ENCODE measurements at places on chromosomes 13 and 19. TPM values are rescaled to one million over a fixed set of nuclear protein-coding genes. Genes with fewer than 3 reads are reported as not detected.

The IGFL1 gene
- not detected for total RNA-seq

The PGLYRP1 gene
- not detected for total RNA-seq

DNA sequence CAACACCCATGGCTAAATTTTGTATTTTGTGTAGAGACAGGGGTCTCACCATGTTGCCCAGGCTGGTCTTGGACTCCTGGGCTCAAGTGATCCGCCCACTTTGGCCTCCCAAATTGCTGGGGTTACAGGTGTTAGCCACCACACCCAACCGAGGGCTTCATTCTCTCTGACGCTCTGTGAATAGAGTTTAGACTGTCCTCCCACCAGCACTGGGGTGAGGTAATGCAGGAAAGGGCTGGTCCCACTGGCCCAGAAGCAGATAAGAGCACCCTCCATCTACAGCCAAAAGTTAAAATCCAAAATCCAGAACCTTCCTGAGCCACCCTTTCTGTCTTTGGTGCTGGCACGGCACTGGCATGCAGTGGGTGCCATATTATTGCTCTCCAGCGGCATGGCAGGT lies 31.8 kb upstream of the HOMER3 start:
- no peak for DNase-seq

The CGB7 gene
- not detected for total RNA-seq

DNA sequence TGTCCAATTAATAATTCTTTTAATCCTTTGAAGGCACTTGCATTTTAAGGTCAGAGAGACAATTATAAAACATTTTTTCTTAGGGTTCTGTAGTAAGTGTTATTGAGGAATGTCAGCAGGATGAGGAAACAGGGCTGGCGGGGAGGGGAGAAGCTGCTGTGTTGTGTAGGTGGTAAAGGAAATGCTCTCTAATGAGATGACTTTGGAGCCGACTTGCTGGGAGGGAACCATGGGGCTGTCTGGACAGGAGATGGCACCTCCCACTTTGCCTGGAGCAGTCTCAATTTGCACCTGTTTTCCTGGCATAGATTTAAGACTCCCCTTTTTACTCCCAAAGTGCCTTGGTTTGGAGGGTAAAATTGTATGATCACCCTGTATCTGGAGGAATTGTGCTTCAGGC lies 230.4 kb downstream of the ATP8A2 start:
- DNase-seq: no peak

DNA sequence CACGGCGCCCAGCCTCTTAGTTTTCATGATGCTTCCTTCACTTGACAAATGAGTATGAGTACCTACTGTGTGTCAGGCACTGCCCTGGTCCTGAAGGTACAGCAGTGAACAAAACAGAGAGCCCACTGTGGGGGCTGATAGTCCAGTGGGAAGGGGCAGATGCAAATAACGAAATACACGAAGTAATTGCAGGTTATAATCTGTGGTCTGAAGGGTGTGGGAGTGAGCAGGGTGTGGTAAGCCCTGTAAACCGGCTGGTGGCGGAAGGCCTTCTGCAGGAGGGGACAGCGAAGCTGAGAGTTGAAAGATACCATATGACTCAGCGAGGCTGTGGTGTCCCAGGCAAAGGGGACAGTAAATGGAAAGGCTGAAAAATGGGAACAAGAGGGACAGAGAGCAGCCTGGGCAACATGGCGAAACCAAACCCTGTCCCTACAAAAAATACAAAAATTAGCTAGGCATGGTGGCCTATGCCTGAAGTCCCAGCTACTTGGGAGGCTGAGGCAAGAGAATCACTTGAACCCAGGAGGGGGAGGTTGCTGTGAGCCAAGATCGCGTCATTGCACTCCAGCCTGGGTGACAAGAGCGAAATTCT lies 60.5 kb downstream of the MAP4K1 start:
- DNase-seq: peak; percentile 42

GRCh38 chr19:18436671-18437490 lies 1.1 kb downstream of the ISYNA1 start:
- DNase-seq: peak; percentile 91

DNA sequence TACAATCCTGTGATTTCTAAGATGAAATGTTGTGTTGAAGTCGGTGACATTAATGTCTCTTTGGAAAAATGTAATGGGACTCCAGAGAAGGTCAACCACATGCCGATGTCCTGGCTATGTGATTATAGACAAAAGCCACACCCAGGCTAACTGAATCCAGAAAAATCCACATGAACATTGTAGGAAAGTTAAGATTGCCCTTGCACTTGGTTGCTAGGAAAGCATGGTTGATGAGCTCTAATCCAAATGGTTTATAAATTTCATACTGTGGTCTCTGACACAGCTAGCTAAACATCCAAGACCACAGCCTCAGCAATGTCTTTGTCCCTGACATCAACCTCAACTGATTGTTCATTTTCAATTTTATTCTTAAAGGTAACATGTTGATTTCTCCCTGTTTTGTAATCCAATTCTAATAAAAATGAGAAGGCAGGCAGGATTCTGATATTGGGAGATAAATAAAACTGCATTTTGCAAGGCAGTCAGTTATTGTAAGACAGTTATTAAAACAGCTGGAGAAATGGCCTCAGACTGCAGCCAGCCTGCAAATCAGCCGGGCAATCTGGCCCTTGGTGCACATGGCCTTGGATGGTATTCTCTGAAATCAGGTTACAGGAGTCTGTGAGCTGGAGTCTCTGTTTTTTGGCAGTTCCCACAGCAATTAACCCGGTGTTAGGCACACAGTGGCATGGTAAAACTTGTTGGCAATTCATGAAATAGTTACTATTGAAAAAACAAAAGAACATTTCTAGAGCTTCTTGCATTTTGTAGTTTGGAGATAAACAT lies 93.9 kb downstream of the STARD13 start:
- no peak for DNase-seq

DNA sequence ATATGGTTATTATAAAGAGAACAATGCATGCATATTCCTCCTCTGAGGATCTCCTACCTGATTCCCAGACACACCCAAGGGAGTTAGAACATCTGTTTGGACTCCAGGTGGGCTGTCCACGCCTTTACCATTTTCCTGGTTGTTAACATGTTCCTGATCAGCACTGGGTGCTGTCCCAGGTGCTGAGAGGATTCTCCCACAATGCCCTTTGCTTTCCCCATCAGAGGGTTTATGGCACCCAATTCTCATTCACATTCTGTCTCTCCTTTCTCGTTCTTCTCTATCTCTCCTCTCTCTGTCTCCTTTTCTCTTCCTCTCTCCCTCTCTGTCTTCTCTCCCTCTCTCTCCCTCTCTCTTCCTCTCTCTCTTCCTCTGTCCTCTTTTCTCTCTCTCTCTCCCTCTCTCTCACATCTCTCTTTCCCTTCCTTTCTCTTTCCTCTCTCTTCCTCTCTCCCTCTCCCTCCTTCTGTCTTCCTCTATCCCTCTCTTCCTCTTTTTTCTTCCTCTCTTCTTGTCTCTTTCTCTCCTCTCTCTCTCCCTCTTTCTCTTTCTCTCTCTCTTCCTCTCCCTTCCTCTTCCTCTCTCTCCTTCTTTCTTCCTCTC lies 3.3 kb upstream of the RDH13 start:
- no peak for DNase-seq

The APC2 gene
- 0.10 TPM for total RNA-seq

- no peak for DNase-seq
These were observed 23.1 kb downstream of the SIGLEC5 start for GRCh38 chr19:51607077-51607476.

The KCNN1 gene
- 0.33 TPM for total RNA-seq

- DNase-seq: no peak
These were observed 218.9 kb upstream of the MAB21L1 start for GRCh38 chr13:35695448-35695770.

All from posterior vena cava (tissue), 2 donors.